ENCODE measurements at places on chromosomes 13 and 19.

GRCh38 chr13:62684359-62684758 is 1268.7 kb upstream of the PCDH20 start:
- DNase-seq, result no peak

DNA sequence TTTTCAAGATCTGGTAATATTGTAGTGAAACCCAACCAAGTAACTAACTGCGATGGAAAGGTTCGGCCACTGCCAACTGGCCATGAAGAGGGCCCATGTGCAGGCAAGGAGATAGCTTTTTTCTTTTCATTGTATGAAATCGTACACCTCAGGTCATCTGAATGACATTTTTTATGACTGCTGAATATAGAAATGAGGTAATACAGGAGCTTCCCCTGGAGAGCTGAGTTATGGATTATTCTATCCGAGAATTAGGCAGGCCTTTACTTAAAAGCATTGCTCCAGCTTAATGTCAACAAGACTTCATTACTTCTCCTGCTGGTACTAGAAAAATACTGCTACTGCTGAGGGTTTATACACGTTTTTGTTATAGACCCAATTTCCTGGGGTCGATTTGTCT is 1215.6 kb downstream of the EFNB2 start:
- DNase-seq, result no peak

DNA sequence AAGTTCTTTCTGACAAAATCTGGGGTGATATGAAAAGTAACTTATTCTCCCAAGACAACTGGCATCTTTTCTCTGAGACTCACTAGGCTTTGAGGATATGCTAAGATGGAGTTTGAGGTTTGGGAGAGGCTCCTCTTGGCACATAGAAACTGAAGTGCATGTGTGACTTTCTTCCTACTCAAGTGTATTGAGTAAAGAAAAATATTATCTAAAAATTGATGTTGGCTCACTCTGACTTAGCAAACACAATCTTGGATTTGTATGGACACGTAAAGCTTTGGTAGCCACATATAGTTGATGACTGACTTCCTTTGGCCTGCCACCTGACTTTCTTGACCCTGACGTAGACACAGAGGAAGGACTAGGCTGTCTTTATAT is 71.1 kb upstream of the KLF12 start:
- DNase-seq, result no peak

DNA sequence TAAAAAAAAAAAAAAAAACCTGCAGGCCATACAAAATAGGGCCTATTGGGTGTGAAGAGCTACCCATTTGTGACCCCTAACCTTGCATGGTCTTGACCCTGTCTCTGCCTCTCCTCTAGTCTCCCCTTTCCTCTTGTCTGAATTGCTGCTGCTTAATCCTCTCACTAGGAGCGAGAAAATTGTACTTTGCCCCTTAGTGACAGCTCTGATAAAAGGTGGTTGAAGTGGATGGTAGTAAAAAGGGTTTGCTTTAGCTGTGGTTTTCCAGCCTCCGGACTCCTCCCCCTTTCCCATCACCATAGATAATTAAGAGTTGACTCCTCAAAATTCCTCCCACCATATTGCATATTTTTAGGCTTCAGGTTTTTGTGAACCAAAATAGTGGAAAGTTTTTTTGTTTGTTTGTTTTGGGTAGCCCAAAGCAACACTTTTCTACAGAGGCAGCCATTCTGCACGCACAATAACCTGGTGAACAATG is 23.5 kb downstream of the ACTN4 start:
- no peak for DNase-seq

GRCh38 chr13:36131931-36132297 is 732 bp upstream of the DCLK1 start:
- no peak for DNase-seq

All from D341Med (cell line).